SK-N-SH (cell line): ENCODE measurements at places on chromosomes 1 and 21. TPM values are rescaled to one million over a fixed set of nuclear protein-coding genes. Genes with fewer than 3 reads are reported as not detected.

GSTM3 gene
- 84.9 and 86.6 TPM in 2 replicates for polyA plus RNA-seq

LIN28A gene
- not detected in 2 replicates for polyA plus RNA-seq

C1orf141 gene
- not detected in 2 replicates for polyA plus RNA-seq

DNA sequence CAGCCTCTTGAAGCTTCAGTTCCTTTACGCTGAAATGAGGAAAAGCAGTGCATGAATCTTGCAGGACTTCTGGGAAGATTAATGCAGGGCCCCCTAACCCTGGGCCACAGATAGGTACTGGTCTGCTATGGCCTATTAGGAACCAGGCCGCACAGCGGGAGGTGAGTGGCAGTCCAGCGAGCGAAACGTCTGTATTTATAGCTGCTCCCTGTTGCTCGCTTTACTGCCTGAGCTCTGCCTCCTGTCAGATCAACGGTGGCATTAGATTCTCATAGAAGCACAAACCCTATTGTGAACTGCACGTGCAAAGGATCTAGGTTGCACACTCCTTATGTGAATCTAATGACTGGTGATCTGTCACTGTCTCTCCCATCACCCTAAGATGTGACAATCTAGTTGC lies 130.2 kb downstream of the CHRM3 start:
- DNase-seq: no peak

- DNase-seq: no peak
Observed at GRCh38 chr1:216457356-216457755, 34.1 kb upstream of the USH2A start.

DNA sequence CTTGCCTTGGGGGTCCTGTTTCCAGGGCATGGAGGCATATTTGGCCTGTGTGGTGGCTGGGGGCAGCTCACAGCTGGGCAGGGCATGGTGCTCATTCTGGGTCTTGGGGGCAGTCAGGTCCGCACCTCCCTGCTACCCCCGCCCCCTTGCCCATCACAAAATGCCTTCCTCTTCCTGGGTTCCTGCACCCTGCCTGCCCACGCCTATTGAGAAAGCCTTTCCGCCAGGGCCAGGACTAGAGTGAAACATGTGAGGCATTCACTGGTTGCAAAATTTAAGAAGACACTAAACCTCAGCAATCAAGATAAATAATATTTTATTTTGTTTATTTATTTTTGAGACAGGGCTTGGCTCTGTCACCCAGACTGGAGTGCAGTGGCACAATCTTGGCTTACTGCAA lies 19.7 kb downstream of the PTAFR start:
- no peak for DNase-seq

DNA sequence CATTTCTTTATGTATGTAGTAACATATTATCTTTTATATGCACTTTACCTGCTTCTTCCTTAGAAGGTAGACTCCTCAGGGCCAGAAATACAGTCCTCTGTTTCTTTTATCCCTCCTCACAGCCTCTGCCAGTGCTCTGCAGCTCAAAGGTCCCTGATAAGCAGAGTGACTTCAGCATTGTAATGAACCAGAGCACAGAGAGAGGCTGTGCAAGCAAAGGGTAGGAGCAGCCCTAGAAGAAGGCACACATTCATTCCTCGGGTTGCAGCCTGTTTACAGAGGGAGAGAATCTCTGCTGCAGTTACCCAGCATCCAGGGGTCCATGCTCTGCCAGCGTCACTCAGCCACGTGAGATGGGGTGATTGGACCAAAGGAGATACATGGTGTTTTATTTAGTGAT lies 101.1 kb downstream of the RHOU start:
- DNase-seq: no peak

DNA sequence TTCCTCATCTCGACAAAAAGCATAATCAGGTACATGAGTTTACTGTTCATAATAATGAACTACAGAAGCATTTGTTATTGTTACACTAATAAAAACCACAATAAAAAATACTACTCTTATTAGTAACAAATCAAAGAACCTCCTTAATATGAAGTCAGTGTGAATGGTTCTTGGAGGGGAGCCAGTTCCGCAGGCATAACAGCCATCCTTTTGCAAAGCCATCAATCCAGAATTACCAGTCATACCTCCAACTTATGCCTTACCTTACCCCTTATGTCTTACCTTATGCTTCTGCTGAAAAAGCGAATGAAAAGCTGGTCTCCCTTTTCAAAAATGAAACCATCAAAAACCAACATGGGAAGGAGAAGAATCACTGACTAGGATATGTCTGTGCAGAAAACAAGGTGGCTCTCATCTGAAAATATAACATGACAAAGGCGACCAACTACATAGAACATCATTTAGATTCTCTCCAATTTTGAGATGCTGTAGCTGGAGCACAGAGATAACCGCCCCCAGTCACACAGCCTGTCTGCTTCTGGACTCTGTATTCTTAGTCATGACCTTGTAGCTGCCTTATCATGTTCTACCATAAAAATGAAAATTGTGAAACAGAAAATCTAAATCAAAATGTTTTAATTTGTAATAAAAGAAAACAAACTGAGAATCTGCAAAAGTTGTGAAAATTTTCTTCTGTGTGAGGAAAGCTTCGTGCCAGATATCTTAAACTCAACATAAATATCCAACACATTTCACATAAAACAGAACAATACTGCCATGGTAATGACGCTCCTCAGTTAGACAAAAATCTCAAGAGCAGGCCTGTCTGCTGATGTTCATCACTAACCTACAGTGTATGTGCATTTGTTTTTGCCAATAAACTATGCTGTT lies 438.2 kb downstream of the SMYD3 start:
- no peak for DNase-seq

DNA sequence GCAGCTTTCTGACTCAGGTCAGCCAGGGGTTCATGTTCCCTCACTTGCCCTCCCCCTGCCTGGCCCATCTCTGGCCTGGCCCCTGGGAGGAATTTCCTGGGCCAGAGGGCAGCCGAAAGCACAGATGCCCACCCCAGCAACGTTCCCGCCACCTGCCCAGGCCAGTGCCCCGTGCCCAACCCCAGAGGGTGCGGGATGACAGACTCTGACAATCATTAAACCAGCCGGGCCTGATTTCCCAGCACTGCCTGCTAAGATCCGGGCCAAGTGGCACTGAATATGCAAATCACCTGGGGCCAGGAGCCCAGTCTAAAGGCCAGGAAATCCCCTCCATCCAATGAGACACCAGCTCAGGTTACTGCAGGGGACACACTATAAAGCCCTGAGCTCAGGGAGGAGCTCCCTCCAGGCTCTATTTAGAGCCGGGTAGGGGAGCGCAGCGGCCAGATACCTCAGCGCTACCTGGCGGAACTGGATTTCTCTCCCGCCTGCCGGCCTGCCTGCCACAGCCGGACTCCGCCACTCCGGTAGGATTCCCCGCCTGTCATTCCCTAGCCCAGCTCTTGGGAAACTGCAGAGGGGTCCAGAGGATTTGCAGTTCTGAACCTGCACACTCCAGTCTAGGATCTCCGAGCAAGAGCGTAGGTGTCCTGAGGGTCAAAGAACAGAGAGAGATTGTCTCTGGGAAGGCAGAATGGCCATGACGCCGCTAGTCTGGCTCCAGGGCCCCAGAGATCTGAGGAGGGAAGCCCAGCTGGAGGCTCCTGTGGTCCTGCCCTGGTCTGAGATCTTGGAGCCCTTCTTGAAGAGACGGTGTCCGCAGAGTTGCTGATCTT lies at the start of gene ELF3:
ELF3 (plus strand) TSS at position 408 of the 836 bp plus-strand sequence. CDS start 550 bp downstream, outside the sequence.
- DNase-seq: no peak

DNA sequence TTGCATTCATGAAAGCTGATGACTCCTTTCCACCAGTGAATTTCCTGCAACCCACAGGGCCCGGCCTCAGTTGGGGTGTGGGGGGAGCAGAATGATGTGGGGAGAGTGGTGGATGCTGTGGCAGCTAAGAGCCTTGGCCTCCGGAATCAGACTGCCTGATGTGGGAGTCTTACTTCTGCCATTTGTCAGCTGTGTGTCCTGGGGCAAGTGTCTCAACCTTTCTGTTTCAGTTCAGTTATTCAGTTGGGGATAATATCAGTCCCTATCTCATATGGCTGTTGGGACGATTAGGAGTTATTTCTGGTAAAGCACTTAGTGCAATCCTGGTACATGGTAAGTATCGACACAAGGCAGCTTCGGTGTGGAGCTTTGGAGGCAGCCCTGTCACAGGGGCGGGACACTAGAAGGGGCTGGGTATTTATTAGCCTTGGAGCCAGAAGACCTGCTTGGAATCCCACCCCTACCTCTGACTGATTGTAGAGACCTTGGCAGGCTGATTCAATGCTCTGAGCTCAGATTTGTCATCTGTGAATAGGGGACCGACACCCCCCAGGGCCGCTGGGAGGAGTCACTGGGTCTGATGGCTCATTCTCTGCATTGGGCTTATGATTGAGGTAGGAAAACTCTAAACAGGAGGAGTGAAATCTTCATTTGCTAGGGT lies 19.6 kb downstream of the ARHGEF10L start:
- no peak for DNase-seq

DNA sequence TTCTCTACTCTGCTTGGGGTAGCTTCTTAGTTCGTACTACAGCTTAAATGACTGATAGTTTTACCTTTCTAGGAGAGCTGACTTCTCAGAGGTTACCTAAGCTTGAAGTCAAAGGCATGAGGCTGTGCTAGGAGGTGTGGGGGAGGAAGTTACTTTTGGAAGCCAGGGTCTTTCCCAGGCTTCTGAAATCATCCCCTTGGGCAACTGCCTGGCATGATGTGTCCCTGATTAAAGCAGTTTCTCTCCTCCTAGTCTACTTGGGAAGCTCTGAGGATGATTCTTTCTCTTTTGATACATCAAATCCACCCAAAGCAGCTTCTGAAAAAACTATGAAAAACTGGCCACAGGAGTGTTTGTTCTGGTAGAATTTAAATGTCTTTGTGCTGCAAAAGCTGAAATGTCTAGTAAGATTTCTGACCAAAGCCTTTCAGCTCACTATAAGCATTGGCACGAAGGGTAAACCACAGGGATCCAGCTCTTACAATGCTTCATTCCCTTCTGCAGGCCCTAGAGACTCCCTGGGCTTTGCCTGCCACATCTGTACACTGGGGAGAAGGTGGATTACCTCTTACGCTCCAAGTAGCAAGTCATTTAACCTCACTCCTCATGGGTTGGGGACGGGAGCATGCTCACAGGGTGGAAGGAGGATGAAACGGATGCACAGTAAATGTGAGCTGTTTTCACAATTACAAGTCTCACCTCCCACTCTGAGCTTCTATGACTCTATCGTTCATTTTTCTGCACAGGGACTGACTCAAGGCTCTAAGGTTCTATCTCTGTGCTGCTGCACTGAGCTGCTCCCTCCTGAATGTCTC lies 59.6 kb downstream of the RUNX1 start:
- DNase-seq: no peak

GRCh38 chr21:35540950-35541638 lies 492.0 kb upstream of the RUNX1 start:
- DNase-seq: no peak

- DNase-seq: no peak
Observed at GRCh38 chr1:97770376-97770775, 150.5 kb downstream of the DPYD start.

DNA sequence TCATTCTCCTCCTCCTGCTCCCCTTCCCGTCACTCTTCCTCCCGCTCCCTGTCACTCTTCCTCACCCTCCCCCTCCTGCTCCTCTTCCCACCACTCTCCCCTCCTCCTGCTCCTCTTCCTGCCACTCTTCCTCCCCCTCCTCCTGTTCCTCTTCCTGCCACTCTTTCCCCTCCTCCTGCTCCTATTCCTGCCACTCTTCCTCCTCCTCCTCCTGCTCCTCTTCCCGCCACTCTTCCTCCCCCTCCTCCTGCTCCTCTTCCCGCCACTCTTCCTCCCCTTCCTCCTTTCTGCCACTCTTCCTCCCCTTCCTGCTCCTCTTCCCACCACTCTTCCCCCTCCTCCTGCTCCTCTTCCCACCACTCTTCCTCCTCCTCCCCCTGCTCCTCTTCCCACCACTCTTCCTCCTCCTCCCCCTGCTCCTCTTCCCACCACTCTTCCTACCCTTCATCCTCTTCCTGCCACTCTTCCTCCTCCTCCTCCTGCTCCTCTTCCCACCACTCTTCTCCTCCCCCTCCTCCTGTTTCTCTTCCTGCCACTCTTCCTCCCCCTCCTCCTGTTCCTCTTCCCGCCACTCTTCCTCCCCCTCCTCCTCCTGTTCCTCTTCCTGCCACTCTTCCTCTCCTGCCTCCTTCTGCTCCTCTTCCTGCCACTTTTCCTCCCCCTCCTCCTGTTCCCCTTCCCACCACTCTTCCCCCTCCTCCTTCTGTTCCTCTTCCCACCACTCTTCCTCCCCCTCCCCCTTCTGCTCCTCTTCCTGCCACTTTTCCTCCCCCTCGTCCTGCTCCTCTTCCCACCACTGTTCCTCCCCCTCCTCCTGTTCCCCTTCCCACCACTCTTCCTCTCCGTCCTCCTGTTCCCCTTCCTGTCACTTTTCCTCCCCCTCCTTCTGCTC lies 28.7 kb upstream of the ARTN start:
- no peak for DNase-seq

DNA sequence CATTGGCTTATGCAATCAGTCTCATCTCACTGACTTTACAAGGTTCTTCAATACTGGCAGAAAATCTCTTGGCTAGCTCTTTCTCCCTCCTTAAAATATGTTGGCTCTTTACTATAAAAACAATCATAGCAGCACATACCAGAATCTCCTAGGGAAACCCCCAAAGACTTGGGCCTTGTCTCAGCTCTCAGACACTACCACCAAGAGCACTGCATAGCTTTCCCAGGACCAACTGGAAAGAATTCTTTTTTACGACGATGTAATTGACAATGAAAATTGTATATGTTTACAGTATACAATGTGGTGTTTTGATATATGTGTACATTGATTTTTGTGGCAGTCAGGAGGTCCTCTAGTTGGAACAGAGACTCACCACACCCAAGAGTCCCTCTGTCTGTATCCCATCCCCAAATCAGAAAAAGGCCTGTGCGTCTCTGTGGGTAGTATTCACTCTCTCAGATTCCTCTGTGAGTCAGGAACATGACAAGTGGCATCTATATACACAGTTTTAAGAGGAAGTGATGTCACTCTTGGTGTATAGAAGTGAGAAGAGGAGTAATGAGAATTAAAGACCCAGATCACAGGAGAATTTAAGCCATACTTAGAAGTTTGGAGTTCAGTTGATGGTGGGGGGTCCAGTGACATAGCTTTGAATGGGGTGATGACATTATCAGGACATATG lies 21.1 kb downstream of the SMAP2 start:
- no peak for DNase-seq

- DNase-seq: peak; percentile 89
Observed at GRCh38 chr1:11563560-11564069, 84.7 kb downstream of the DISP3 start.
